ENCODE measurements at places on chromosomes 4 and X. TPM values are rescaled to one million over a fixed set of nuclear protein-coding genes. Genes with fewer than 3 reads are reported as not detected.

DNA sequence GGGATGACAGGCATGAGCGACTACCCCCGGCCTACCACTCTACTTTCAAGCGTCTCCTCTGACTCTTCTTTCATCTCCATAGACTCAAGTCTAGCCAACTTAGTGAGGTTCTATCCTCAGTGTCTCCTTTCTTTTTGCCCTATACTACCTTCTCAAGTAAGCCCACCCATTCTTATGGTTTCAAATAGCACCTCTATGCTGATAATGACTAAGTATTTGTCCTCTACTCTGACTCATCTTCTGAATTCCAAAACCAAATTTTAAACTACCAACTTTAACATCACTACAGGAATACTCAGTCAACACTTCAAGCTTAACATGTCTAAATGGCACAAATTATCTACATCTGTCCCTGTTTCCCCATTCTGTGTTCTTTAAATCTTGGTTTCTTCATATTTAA is 47.8 kb downstream of the ELF2 start:
- DNase-seq: no peak
- no peak overlapping the region for H3K4me3 ChIP-seq
- H3K36me3 ChIP-seq: peaks cover 7% of the 10 kb centered on the region
- H3K27me3 ChIP-seq: no peaks in the 10 kb centered on the region
- no peak overlapping the region for H3K27ac ChIP-seq
- H3K4me1 ChIP-seq: no peaks in the 10 kb centered on the region

DNA sequence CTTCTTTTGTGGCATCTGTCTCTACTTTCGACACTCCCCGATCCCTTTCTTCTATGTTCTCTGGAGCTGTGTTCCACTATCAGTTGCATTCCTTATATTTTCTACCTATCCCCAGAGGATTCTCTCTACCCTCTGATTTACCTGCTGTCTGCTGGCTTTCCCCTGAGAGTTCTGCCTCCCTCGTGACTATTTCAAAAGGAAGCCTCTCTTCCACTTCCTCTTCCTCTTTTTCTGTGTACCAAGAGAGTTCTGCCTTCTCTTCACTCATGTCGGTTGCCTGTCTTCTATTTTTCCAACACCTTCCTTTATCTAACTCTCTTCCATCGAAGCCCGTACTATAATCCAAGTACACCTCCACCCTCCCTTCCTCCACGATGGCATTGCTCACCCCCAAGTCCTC is 631.7 kb downstream of the SMARCA1 start:
- no peaks in the 10 kb centered on the region for H3K36me3 ChIP-seq
- H3K27ac ChIP-seq: no peak overlapping the region
- no peak overlapping the region for H3K4me3 ChIP-seq

DNA sequence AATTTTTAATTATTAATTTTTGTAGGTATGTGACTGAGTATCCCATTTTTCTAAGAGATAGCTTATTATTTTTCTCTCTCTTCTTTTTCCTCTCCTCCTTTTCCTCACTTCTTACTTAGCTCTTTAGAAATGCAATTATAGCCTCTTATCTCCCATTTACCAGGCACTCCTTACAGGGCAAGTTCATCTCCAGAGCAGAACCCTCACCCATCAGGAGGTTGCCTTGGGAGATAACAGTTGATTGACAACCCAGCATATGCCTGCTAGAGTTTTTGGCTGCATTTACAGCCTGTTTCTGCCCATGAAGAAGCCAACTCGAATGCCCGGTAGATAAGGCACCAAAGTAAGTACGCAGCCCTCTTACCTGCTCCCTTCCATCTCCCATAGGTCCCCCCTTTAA is 572.9 kb upstream of the ZFP42 start:
- H3K27me3 ChIP-seq: no peaks in the 10 kb centered on the region
- no peak overlapping the region for H3K27ac ChIP-seq
- H3K4me1 ChIP-seq: no peaks in the 10 kb centered on the region
- no peak for DNase-seq
- H3K36me3 ChIP-seq: no peaks in the 10 kb centered on the region

The USP26 gene
- not detected for total RNA-seq

The NR0B1 gene
- total RNA-seq: not detected

GRCh38 chrX:65707151-65707550 is 39.7 kb downstream of the MSN start:
- H3K27me3 ChIP-seq: no peaks in the 10 kb centered on the region
- no peak overlapping the region for H3K4me3 ChIP-seq
- H3K4me1 ChIP-seq: no peaks in the 10 kb centered on the region
- no peaks in the 10 kb centered on the region for H3K36me3 ChIP-seq
- no peak overlapping the region for H3K27ac ChIP-seq

The SOD3 gene
- total RNA-seq: not detected

The PAGE1 gene
- 0.69 TPM for total RNA-seq

GRCh38 chrX:3695536-3695935 is 17.9 kb downstream of the PRKX start:
- no peak overlapping the region for H3K4me3 ChIP-seq
- H3K27me3 ChIP-seq: no peaks in the 10 kb centered on the region
- DNase-seq: no peak
- H3K4me1 ChIP-seq: no peaks in the 10 kb centered on the region
- no peak overlapping the region for H3K27ac ChIP-seq

GRCh38 chr4:4200624-4201023 is 26.1 kb downstream of the OTOP1 start:
- no peak overlapping the region for H3K4me3 ChIP-seq
- DNase-seq: no peak
- H3K27me3 ChIP-seq: no peaks in the 10 kb centered on the region
- peaks cover 6% of the 10 kb centered on the region for H3K4me1 ChIP-seq

GRCh38 chrX:103889216-103889615 is 57.2 kb upstream of the RAB9B start:
- no peaks in the 10 kb centered on the region for H3K27me3 ChIP-seq
- H3K27ac ChIP-seq: no peak overlapping the region
- H3K4me3 ChIP-seq: no peak overlapping the region
- no peaks in the 10 kb centered on the region for H3K4me1 ChIP-seq
- no peaks in the 10 kb centered on the region for H3K36me3 ChIP-seq

DNA sequence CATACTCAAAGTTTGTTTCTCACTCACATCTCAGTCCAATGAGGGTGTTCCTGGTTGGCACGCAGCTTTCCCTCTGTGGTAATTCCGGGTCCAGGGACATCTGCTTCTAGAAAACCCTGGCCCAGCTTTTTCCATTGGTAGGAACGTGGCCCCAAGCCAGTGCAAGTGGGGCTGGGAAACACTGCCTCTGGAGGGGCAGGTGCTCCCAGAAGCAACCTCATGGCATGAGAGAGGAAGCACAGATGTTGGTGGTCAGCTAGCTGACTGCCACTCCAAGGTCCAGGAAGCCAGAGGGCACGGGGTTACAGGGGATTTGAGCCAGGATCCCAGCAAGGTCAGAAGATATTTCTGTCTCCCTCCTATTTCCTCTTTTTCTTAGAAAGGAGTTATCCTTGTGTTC is 47.5 kb downstream of the DCTD start:
- no peaks in the 10 kb centered on the region for H3K4me1 ChIP-seq
- no peak overlapping the region for H3K4me3 ChIP-seq
- H3K36me3 ChIP-seq: no peaks in the 10 kb centered on the region
- no peaks in the 10 kb centered on the region for H3K27me3 ChIP-seq

DNA sequence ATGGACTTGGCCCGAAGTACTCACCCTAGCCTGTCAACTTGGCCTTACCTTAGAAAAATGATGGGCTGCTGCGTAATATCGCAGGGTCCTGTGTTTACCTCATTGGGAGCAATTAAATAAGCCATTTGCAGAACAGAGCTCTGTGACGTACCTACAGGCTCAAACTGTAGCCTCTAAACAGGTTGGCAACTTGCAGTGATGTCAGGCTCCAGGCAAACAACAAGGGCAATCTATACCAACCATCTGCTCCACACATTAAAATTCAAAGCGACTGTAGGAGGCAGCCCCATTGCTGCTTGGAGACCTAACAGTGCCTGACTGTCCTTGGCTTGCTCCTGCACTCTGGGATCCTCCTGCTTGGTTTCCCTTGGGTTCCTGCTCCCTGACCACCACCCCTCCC is 17.2 kb downstream of the VGLL1 start:
- no peak overlapping the region for H3K27ac ChIP-seq
- H3K4me1 ChIP-seq: no peaks in the 10 kb centered on the region
- DNase-seq: no peak
- H3K27me3 ChIP-seq: no peaks in the 10 kb centered on the region

- H3K4me3 ChIP-seq: peak overlapping the region; percentile 79
- H3K27ac ChIP-seq: peak overlapping the region; percentile 67
- H3K36me3 ChIP-seq: peaks cover 6% of the 10 kb centered on the region
- no peaks in the 10 kb centered on the region for H3K27me3 ChIP-seq
- peaks cover 45% of the 10 kb centered on the region for H3K4me1 ChIP-seq
These were observed 479 bp downstream of the BRCC3 start for GRCh38 chrX:155071694-155072280.

The ZNF827 gene
- 2.8 TPM for total RNA-seq

DNA sequence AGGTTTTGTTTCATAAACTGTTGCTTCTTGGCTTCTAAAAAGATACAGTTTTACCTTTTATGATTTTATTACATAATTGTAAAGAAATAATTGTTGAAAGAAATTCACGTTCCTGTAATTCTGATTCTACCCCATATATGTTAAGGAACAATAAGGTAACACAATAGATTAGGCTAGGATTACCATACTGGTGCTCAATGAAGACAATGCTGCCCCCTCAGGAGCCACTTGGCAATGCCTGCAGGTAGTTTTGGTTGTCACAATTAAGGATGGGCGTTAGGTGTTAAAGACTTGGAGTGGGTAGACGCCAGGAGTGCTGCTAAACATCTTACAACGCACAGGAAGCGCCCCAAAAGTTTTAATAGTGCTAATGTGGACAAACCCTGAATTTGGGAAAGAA is 133.2 kb downstream of the NLGN4X start:
- DNase-seq: no peak
- no peaks in the 10 kb centered on the region for H3K27me3 ChIP-seq
- no peak overlapping the region for H3K4me3 ChIP-seq
- no peaks in the 10 kb centered on the region for H3K36me3 ChIP-seq
- H3K4me1 ChIP-seq: no peaks in the 10 kb centered on the region
- no peak overlapping the region for H3K27ac ChIP-seq

DNA sequence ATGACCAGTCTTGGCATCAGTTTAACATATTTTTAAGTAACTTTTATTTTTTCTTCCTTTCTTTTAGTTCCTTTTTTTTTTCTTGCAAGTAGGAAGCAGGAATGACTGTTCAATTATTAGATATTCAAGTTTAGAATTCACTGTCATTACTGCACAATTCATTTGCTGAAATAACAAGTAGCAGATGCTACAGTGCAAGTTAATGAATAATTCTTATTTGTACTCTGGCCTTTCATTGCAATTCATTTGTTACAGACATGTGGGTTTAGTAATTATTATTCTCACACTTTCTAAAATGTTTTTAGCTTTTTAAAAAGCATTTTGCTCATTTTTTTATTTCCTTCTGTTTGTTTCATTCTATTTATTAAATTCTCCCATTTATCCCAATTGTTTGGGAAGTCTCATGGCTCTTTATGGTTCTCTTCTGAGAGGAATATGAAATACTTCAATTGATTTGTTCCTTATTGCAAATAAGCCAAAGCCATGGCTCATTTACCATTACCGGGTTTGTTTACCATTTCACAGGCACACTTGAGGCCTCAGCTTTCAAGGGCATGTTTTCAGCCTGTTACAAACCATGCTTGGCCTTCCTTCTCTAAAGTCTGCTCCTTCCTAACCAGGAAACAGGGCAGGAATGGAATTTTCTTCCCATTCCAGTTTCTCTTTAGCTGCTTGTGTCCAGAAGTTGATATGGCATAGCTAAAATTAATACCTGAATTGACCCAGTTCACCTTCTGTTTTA is 4.6 kb upstream of the DCAF4L1 start:
- no peak overlapping the region for H3K4me3 ChIP-seq
- DNase-seq: no peak
- no peaks in the 10 kb centered on the region for H3K36me3 ChIP-seq
- H3K27ac ChIP-seq: no peak overlapping the region
- H3K27me3 ChIP-seq: no peaks in the 10 kb centered on the region

GRCh38 chrX:119398974-119399771 is at the start of gene SLC25A43:
SLC25A43 (plus strand) TSS chrX:119399336; CDS start chrX:119399404, 68 bp downstream.
- H3K4me3 ChIP-seq: peak within 1 kb of the TSS; percentile 71
- DNase-seq: no peak
- H3K36me3 ChIP-seq: no peaks in the 10 kb centered on the region
- peak within 1 kb of the TSS; percentile 65 for H3K27ac ChIP-seq
- peaks cover 27% of the 10 kb centered on the region for H3K4me1 ChIP-seq

- peaks cover 52% of the 10 kb centered on the region for H3K4me1 ChIP-seq
- no peak overlapping the region for H3K27ac ChIP-seq
- no peak for DNase-seq
These were observed 10.1 kb upstream of the SASH3 start for GRCh38 chrX:129769467-129770154.

DNA sequence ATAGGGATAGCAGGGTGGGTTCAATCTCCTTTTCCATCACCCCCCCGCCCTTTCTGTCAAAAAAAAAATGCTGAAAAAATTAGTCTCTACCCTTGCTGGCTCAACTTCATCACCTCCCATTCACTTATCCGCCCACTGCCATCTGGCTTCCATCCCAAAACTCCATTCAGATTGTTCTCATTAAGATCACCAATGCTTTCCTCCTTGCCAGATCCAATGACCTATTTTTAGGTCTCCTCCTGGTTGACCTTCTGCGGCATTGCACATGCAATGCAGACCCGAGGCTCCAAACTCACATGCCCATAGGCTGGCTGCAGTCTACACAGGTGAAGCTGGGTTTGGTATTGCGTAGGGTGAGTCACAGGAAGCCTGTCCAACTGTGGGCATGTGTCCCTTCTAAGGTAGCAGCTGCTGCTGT is 21.1 kb upstream of the STIM2 start:
- H3K27me3 ChIP-seq: peaks cover 9% of the 10 kb centered on the region
- H3K4me3 ChIP-seq: no peak overlapping the region
- H3K27ac ChIP-seq: no peak overlapping the region
- no peaks in the 10 kb centered on the region for H3K36me3 ChIP-seq
- no peaks in the 10 kb centered on the region for H3K4me1 ChIP-seq

- no peak overlapping the region for H3K27ac ChIP-seq
- no peaks in the 10 kb centered on the region for H3K27me3 ChIP-seq
- H3K4me1 ChIP-seq: no peaks in the 10 kb centered on the region
- H3K36me3 ChIP-seq: no peaks in the 10 kb centered on the region
- H3K4me3 ChIP-seq: no peak overlapping the region
These were observed 48.9 kb upstream of the TENM3 start for GRCh38 chr4:182194091-182194824.

- no peak overlapping the region for H3K27ac ChIP-seq
- DNase-seq: no peak
- no peaks in the 10 kb centered on the region for H3K4me1 ChIP-seq
- H3K27me3 ChIP-seq: no peaks in the 10 kb centered on the region
- H3K36me3 ChIP-seq: peaks cover 2% of the 10 kb centered on the region
- no peak overlapping the region for H3K4me3 ChIP-seq
These were observed 55.2 kb downstream of the CLOCK start for GRCh38 chr4:55491486-55491885.

The VSIG4 gene
- not detected for total RNA-seq

- H3K4me1 ChIP-seq: no peaks in the 10 kb centered on the region
- no peak overlapping the region for H3K4me3 ChIP-seq
- no peak overlapping the region for H3K27ac ChIP-seq
- no peak for DNase-seq
- no peaks in the 10 kb centered on the region for H3K36me3 ChIP-seq
- no peaks in the 10 kb centered on the region for H3K27me3 ChIP-seq
These were observed 247.0 kb downstream of the BANK1 start for GRCh38 chr4:102037566-102037965.

The C4orf50 gene
- not detected for total RNA-seq

The C4orf54 gene
- total RNA-seq: not detected

The PNMA6F gene
- not detected for total RNA-seq

The CLGN gene
- 17.0 TPM for total RNA-seq

GRCh38 chr4:70747874-70748273 is 26.1 kb downstream of the RUFY3 start:
- H3K27me3 ChIP-seq: no peaks in the 10 kb centered on the region
- H3K27ac ChIP-seq: no peak overlapping the region
- no peaks in the 10 kb centered on the region for H3K36me3 ChIP-seq
- no peak for DNase-seq

GRCh38 chr4:33187035-33187434 is 2466.9 kb downstream of the PCDH7 start:
- H3K27me3 ChIP-seq: no peaks in the 10 kb centered on the region
- H3K27ac ChIP-seq: no peak overlapping the region
- DNase-seq: no peak
- H3K36me3 ChIP-seq: no peaks in the 10 kb centered on the region
- H3K4me1 ChIP-seq: no peaks in the 10 kb centered on the region
